ENCODE measurements at places on chromosomes 6 and 20.

DNA sequence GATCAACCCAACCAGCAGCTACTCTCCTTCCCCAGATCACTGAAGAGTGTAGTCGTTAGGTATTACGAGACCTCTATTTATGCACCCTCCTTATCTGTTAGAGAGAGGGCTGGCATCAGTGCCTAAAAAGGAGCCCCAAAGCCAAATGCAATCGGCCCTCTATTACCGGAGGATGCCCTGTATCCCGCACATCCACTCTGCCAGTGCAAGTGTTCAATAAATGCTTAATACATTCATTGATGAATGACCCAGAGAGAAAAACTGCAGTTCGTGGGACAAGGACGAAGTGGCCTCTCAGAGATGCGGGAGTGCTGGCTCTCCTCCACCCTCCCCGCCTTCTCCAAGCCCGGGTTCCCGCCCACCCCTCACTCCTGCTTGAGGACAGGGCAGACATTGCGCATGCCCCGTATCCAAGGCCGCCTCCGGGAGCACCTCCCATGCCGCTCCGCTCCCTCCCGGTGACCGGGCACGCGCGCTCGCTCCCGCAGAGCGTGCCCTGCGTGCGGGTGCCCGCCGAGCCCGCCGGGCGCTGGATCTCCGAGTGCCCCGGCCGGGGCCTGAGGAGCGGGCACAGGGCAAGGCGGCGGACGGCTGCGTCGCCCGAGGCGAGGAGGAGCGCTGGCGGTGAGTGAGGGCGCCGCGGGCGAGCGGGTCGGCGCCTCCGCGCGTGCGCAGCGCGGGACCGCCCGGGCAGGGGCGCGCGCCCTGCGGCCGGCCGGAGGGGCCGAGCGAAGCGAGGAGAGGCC lies 27.2 kb upstream of the BTBD3 start:
- peak; percentile 95 for DNase-seq
- H3K27ac ChIP-seq, result peak overlapping the region; percentile 87
- no peaks in the 10 kb centered on the region for H3K27me3 ChIP-seq
- peak overlapping the region; percentile 77 for H3K4me3 ChIP-seq
- H3K36me3 ChIP-seq, result no peaks in the 10 kb centered on the region

- peaks cover 22% of the 10 kb centered on the region for H3K4me1 ChIP-seq
- peaks cover 32% of the 10 kb centered on the region for H3K36me3 ChIP-seq
- no peak for DNase-seq
- H3K27ac ChIP-seq, result peak overlapping the region; percentile 74
- no peaks in the 10 kb centered on the region for H3K27me3 ChIP-seq
- peak overlapping the region; percentile 88 for H3K4me3 ChIP-seq
These were observed 483 bp downstream of the SMIM26 start for GRCh38 chr20:18567739-18568091.

DNA sequence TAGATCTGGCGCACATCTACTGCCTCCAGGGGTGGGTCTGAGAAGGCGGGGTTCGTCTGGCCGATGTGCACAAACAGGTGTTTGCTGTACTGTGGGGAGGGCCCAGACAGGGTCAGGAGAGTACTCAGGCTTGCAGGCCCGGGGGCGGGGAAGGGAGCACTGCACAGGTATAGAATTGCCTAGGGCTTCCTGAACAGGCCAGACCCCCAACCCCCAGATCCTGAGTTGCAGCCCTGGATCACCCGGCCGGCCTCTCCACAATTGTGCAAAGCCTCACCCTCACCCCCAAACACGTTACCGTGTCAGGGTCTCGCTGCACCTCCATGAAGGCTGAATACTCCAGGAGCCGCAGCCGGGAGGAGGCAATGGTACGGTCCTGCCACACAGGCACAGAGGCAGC lies 7.8 kb downstream of the RPL10A start:
- no peak overlapping the region for H3K27ac ChIP-seq
- no peak overlapping the region for H3K4me3 ChIP-seq
- no peaks in the 10 kb centered on the region for H3K27me3 ChIP-seq
- no peak for DNase-seq
- H3K36me3 ChIP-seq, result no peaks in the 10 kb centered on the region

- H3K27me3 ChIP-seq, result no peaks in the 10 kb centered on the region
- no peak overlapping the region for H3K4me3 ChIP-seq
- DNase-seq, result no peak
- H3K4me1 ChIP-seq, result no peaks in the 10 kb centered on the region
These were observed 743.7 kb downstream of the TBC1D32 start for GRCh38 chr6:120590611-120591010.

DNA sequence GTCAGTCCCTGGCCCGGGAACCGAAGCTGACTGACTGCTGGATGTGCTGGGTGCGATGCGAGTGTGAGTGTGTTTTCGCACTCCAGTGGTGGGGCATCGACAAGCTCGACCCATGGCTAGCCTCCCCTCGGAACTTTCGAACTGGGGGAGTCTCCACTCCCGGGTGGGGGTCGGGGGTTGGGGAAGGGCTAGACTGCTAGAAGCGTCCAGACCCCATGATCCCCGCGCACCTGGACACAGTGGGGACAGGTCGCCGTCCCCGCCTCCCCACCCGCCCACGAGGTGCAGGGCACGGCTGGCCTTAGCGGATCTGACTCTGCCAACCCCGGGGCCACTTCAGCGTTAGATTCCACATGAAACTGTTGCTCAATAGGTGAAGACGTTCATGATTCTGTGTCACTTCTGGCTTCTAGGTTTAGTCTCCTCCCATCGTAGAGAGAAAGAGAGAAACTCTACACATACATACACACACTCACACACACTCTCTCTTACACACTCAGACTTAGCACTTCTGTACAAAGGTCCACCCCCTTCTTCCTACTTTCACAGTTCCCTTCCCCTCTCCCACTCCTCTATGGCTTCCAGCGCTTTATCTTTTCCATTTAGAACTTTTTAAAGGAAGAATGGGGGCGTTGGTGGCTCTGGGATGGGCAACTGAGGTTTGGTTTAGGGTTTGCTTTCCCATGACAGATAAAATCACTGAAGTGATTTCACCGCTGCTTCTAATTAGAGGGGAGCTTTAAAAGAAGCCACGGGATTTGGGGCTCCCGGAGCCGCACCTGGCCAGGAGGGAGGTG lies 5.1 kb upstream of the TFAP2A start:
- no peak overlapping the region for H3K27ac ChIP-seq
- H3K4me3 ChIP-seq, result no peak overlapping the region
- H3K36me3 ChIP-seq, result no peaks in the 10 kb centered on the region
- H3K27me3 ChIP-seq, result peaks cover 96% of the 10 kb centered on the region
- no peak for DNase-seq
- H3K4me1 ChIP-seq, result no peaks in the 10 kb centered on the region

DNA sequence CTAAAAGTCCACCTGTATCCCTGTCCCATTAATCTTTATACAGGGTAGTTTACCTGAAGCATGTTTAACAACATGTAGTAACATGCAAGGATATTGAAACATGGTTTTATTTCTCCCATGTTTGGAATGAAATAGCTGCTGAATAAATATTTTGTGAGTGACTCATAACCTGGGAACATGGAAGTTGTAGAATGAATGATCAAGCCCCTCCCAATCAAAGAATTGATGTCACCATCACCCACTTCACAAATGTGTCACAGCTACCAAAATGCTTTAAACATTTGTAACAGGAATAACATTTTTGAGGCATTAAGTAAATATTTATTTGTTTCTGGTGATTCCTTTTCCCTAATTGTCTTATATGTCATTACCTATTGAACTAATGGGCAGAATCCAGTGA lies 58.9 kb upstream of the TNFAIP3 start:
- peaks cover 34% of the 10 kb centered on the region for H3K4me1 ChIP-seq
- H3K36me3 ChIP-seq, result no peaks in the 10 kb centered on the region
- no peak overlapping the region for H3K27ac ChIP-seq
- DNase-seq, result no peak
- no peak overlapping the region for H3K4me3 ChIP-seq
- no peaks in the 10 kb centered on the region for H3K27me3 ChIP-seq

- H3K27me3 ChIP-seq, result no peaks in the 10 kb centered on the region
- H3K4me3 ChIP-seq, result no peak overlapping the region
- no peaks in the 10 kb centered on the region for H3K36me3 ChIP-seq
These were observed 706.5 kb upstream of the MAN1A1 start for GRCh38 chr6:120056085-120056484.

DNA sequence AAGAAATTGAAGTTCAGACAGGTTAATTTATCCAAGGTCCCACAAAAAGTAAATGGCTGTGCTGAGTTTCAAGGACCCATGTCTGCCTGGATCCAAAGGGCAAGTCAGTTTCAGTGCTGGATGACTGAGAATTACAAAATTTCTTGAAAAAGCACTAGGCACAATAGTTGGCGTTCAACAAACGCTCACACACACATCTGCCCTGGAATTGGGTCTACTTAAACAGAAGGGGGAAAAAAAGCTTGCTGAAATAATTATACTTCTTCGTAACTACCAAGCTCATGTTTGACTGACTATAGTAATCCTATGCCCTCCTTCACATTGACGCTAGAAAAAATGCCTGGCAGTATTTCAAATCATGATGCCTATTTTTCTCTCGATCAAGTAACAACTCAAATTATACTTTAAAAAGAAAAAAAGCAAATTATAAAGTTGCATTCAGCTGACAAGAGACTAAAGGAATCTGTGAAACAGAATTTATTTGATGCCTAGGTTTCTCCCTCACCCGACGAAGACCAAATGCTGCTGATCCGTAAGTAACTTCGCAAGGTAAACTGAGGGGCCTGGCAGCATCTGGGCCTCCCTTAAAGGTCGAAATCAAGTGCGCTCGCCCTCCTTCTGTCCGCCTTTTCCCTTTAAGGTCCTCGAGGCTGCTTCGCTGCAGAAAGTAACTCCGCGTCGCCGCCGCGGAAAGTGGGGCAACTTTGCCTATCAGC lies 650 bp upstream of the CD2AP start:
- peak overlapping the region; percentile 97 for H3K27ac ChIP-seq
- H3K4me1 ChIP-seq, result peaks cover 21% of the 10 kb centered on the region
- H3K36me3 ChIP-seq, result no peaks in the 10 kb centered on the region
- H3K4me3 ChIP-seq, result peak overlapping the region; percentile 77

DNA sequence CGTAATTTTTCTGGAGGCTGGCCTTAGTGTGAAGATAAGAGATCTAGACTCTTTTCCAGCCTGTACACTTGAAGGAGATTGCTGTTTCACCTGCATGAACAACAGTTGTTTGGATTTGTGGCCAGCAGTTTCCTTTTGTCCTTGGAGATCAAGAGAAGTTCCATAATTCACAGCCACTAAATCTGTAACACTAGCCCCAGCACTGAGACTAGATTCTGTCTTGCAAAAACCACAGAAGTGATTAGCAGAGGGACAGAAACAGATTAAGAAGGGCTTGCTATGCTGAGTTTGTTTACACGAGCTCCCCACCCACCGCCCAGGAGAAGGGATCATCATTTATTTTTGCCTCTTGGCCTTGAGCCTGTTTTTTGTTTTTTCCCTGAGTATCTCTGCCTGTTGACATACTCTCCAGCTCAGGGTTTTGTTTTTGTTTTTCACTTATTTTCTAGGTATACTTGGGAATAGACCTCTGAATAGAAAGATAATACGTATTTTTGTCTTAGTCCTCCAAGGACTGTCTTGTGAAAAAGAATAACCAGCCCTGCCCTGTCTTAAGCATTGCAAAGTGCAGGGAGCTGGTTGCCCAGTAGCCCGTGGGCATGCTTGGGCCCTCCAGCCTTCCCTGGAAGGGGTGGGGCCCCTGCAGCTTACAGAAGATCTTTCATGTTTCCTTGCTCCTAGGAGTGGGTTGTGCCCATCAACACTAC lies 93.1 kb upstream of the SOX4 start:
- H3K36me3 ChIP-seq, result no peaks in the 10 kb centered on the region
- H3K4me3 ChIP-seq, result no peak overlapping the region
- no peaks in the 10 kb centered on the region for H3K4me1 ChIP-seq
- H3K27ac ChIP-seq, result no peak overlapping the region

DNA sequence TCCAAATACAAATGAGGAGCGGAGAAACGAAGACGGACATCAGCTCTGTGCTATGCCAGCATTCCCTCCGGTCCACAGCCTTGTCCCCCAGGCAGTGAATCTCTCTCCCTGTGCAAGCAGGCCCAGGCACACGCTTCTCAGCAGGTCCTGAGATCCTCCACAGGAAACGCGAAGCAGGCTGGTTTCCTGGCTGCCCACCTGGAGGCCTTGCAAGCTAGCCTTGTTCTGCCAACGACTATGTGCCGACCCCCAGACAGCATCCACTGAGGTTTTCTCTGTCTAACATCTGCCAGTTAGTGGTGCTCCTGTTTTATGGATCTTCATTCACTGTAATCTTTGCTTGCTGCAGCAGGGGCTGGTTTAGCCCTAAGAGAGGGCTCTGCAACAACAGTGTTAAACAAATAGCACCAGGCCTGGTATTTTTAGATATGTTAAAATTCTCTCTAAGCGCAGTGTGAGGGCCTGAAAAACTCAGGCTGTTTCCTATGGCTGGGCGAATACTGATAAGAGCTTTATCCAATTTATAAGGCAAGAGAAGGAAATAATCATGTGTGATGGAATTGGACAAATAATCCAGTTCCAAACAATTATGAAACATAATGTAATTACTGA lies 386.0 kb upstream of the ARID1B start:
- no peak overlapping the region for H3K4me3 ChIP-seq
- H3K4me1 ChIP-seq, result no peaks in the 10 kb centered on the region
- no peaks in the 10 kb centered on the region for H3K27me3 ChIP-seq

- no peak for DNase-seq
- H3K36me3 ChIP-seq, result no peaks in the 10 kb centered on the region
- peaks cover 8% of the 10 kb centered on the region for H3K4me1 ChIP-seq
- H3K27me3 ChIP-seq, result no peaks in the 10 kb centered on the region
These were observed 85.1 kb downstream of the LYRM4 start for GRCh38 chr6:5175635-5176034.

GRCh38 chr6:112464901-112465665 lies 118.0 kb downstream of the RFPL4B start:
- no peak overlapping the region for H3K4me3 ChIP-seq
- no peak for DNase-seq
- no peak overlapping the region for H3K27ac ChIP-seq
- H3K4me1 ChIP-seq, result no peaks in the 10 kb centered on the region
- H3K27me3 ChIP-seq, result no peaks in the 10 kb centered on the region

GRCh38 chr20:59031564-59032022 lies 542 bp downstream of the ATP5F1E start:
- H3K27me3 ChIP-seq, result no peaks in the 10 kb centered on the region
- H3K4me1 ChIP-seq, result peaks cover 60% of the 10 kb centered on the region
- H3K27ac ChIP-seq, result peak overlapping the region; percentile 89
- no peak for DNase-seq
- peak overlapping the region; percentile 74 for H3K4me3 ChIP-seq
